ENCODE measurements at places on chromosomes 16 and 17. TPM values are rescaled to one million over a fixed set of nuclear protein-coding genes. Genes with fewer than 3 reads are reported as not detected.

LUC7L gene
- total RNA-seq, result 56.3 TPM

DNA sequence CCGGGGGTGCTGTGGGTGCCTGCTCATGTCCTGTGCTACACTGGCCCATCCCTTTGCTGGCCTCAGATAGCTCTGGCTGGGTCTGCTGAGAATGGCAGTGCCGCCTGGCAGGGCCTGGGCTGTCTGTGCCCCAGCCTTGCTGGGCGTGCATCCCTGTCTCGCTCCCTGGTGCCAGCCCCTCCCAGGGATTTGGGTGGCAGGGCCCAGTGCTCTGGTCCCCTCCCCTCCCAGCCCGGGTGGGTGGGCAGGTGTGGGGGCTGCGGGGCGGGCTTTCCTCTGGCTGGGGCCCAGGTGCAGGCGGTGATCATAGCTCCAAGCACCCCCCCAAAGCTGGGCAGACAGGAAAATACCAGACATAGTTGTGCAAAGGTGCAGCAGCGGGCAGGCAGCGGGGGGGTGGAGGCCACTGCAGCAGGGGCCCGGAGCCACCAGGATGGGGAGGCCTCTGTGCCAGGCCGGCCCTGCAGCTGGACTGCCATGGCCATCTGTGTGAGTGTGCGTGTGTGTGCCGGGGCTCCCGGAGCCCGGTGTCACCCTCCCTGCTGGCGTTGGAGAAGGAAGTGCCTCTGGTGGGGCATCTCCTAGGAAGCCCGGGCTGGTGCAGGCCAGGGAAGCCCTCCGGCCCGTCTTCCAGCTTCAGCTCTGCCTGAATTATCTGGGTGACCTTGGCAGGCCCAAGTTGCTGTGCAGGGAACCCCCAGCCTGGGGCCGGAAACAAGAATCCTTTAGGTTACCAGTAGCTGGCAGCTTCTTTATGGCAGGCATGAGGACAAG lies 7.4 kb downstream of the GLIS2 start:
- DNase-seq, result peak; percentile 55
- H3K4me1 ChIP-seq, result peaks cover 64% of the 10 kb centered on the region
- H3K27me3 ChIP-seq, result no peaks in the 10 kb centered on the region
- peak overlapping the region; percentile 91 for H3K27ac ChIP-seq
- no peak overlapping the region for H3K4me3 ChIP-seq

EPX gene
- total RNA-seq, result 0.14 TPM

DNA sequence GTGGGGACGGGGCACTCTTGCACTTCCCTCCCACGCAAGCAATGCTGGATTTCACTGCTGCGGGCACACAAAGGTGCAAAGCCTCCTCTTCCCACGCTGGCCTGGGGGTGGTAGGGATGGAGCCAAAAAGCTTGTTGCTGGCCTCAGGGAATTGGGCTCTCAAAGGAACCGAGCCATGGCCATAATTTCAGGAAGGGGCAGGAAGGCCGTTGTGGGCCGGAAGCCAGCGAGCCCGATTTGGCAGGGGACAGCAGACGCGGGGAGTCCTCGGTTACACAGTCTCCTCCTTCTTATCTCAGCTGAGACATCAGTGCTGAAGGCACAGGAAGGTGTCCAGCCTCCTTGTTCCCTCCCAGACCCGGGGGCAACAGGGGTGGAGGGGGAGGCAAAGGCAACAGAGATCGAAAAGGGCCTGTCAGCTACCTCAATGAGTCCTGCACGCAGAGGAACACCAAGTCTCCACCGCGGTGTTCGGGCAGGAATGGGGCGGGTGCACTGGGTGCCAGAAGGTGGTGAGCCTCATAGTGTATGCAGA lies 59.5 kb downstream of the SLFN11 start:
- H3K36me3 ChIP-seq, result no peaks in the 10 kb centered on the region
- no peaks in the 10 kb centered on the region for H3K27me3 ChIP-seq
- H3K4me1 ChIP-seq, result peaks cover 5% of the 10 kb centered on the region
- H3K4me3 ChIP-seq, result no peak overlapping the region
- peak overlapping the region; percentile 14 for H3K27ac ChIP-seq

- H3K27me3 ChIP-seq, result no peaks in the 10 kb centered on the region
- DNase-seq, result no peak
- H3K27ac ChIP-seq, result peak overlapping the region; percentile 67
- no peak overlapping the region for H3K4me3 ChIP-seq
These were observed 2.4 kb upstream of the CDH16 start for GRCh38 chr16:66920924-66921680.

DNA sequence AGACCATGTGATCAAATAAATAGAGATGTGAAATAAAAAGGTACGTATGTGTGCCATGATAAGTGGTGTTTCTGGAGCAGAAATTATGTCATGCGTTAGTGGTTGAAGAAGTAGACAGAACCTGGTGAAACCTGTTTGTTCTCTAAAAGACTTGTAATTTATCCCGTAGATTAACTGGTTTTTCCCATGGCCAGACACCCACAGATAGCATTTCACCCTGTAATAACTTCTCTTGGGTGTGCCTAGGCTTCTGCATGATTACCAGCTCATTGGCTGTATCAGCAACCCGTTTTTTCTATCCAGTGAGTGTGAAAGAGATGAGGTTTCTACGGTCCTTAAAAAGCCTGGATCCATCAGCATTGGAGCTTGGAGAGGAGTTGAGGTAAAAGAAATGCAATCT lies 471.3 kb downstream of the NPIPA7 start:
- no peaks in the 10 kb centered on the region for H3K4me1 ChIP-seq
- no peaks in the 10 kb centered on the region for H3K27me3 ChIP-seq
- no peak overlapping the region for H3K27ac ChIP-seq
- no peaks in the 10 kb centered on the region for H3K36me3 ChIP-seq
- DNase-seq, result no peak
- H3K4me3 ChIP-seq, result no peak overlapping the region

DNA sequence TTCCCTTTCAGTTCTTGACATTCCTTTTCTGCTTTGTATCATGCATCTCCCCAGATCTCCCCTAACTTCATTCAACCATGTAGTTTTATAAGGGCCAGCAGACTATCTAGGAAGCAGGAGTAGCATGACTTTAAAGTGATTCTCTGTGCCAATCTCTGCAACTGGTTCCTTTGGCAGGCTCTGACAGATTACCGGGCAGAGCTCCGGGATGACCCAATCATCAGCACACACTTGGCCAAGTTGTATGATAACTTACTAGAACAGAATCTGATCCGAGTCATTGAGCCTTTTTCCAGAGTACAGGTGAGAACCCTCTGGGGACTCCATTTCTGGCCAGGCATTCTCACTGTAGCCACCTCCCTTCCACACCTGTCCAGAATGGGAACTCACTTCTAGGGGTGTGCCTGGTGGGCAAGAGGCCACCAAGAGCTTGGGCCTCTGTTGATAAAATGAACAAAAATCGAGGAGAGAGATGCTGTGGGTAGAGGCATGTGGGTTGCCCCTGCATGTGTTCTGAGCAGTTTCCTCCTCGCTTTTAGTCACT lies 7.6 kb upstream of the CDK5R1 start:
- H3K4me3 ChIP-seq, result no peak overlapping the region
- H3K36me3 ChIP-seq, result peaks cover 69% of the 10 kb centered on the region
- H3K27ac ChIP-seq, result no peak overlapping the region
- peaks cover 6% of the 10 kb centered on the region for H3K4me1 ChIP-seq
- DNase-seq, result no peak
- H3K27me3 ChIP-seq, result no peaks in the 10 kb centered on the region

- H3K36me3 ChIP-seq, result no peaks in the 10 kb centered on the region
- H3K27ac ChIP-seq, result no peak within 1 kb of the TSS
- H3K4me1 ChIP-seq, result no peaks in the 10 kb centered on the region
- peaks cover 2% of the 10 kb centered on the region for H3K27me3 ChIP-seq
- peak; percentile 59 for DNase-seq
These were observed at the start of gene CALB2 for GRCh38 chr16:71358464-71358998. CALB2 (plus strand) TSS chr16:71358723; CDS start chr16:71358793, 70 bp downstream.

GRCh38 chr16:76583466-76583865 lies 306.3 kb downstream of the CNTNAP4 start:
- no peak overlapping the region for H3K27ac ChIP-seq
- peak; percentile 69 for DNase-seq
- H3K4me3 ChIP-seq, result no peak overlapping the region
- H3K36me3 ChIP-seq, result no peaks in the 10 kb centered on the region
- no peaks in the 10 kb centered on the region for H3K27me3 ChIP-seq
- H3K4me1 ChIP-seq, result no peaks in the 10 kb centered on the region

PTX4 gene
- 0.25 TPM for total RNA-seq

NUBP2 gene
- 64.2 TPM for total RNA-seq

- H3K27me3 ChIP-seq, result peaks cover 47% of the 10 kb centered on the region
- H3K4me1 ChIP-seq, result no peaks in the 10 kb centered on the region
- H3K4me3 ChIP-seq, result no peak overlapping the region
- H3K27ac ChIP-seq, result no peak overlapping the region
- no peak for DNase-seq
These were observed 7.6 kb downstream of the RUNDC3A start for GRCh38 chr17:44315760-44316731.

- peaks cover 29% of the 10 kb centered on the region for H3K36me3 ChIP-seq
- H3K4me1 ChIP-seq, result peaks cover 64% of the 10 kb centered on the region
- DNase-seq, result peak; percentile 24
- no peak overlapping the region for H3K4me3 ChIP-seq
- H3K27ac ChIP-seq, result peak overlapping the region; percentile 24
- H3K27me3 ChIP-seq, result no peaks in the 10 kb centered on the region
These were observed 9.6 kb downstream of the HIC1 start for GRCh38 chr17:2064520-2064971.

PNMT gene
- 1.9 TPM for total RNA-seq

DNA sequence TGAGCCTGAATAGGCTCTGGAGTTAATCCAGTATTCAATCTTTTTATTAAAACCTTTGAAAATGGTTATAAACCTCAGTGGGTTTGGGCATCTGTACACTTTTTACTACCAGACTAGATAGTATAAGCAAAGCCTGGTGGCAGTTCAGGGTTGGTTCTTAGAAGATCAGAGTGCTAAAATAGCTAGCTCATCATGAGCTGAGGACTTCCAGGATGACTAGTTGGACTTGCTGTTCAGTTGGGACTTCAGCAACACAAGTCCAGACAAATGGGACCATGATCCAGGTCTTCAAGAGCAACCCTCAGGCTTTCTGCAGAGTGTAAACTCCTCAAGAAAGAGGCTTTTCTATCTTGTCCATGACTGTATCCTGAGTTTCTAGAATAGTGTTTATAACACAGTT lies 1.2 kb upstream of the ZNF19 start:
- no peaks in the 10 kb centered on the region for H3K36me3 ChIP-seq
- no peaks in the 10 kb centered on the region for H3K4me1 ChIP-seq
- no peak for DNase-seq
- no peak overlapping the region for H3K4me3 ChIP-seq
- H3K27ac ChIP-seq, result no peak overlapping the region

DNA sequence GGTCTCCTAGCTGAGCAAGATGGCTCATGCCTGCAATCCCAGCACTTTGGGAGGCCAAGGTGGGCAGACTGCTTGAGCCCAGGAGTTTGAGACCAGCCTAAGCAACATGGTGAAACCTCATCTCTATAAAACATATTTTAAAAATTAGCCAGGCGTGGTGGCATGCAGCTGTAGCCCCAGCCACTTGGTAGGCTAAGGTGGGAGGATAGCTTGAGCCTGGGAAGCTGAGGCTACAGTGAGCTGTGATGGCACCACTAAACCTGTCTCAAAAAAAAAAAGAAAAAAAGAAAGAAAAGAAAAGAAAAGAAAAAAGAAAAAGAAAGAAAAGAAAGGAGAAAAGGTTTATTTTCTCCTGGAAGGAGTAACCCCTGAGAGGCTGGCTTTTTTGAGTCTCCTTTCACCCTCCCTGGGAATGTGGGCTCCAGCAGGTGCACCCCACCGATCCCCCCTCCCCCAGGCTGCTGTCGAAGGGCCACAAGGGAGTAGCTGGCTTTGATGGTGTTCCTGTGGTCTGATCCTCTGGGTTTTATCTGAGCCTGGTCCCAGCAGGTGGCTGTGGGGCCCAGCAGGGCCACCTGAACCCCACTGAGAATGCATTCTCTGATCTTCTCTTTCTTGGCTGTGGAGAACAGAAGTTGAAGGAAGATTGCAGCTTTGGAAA lies 29.9 kb upstream of the TNRC6C start:
- H3K36me3 ChIP-seq, result no peaks in the 10 kb centered on the region
- H3K4me1 ChIP-seq, result peaks cover 16% of the 10 kb centered on the region
- H3K27me3 ChIP-seq, result no peaks in the 10 kb centered on the region
- H3K27ac ChIP-seq, result no peak overlapping the region
- no peak for DNase-seq
- H3K4me3 ChIP-seq, result no peak overlapping the region

DNA sequence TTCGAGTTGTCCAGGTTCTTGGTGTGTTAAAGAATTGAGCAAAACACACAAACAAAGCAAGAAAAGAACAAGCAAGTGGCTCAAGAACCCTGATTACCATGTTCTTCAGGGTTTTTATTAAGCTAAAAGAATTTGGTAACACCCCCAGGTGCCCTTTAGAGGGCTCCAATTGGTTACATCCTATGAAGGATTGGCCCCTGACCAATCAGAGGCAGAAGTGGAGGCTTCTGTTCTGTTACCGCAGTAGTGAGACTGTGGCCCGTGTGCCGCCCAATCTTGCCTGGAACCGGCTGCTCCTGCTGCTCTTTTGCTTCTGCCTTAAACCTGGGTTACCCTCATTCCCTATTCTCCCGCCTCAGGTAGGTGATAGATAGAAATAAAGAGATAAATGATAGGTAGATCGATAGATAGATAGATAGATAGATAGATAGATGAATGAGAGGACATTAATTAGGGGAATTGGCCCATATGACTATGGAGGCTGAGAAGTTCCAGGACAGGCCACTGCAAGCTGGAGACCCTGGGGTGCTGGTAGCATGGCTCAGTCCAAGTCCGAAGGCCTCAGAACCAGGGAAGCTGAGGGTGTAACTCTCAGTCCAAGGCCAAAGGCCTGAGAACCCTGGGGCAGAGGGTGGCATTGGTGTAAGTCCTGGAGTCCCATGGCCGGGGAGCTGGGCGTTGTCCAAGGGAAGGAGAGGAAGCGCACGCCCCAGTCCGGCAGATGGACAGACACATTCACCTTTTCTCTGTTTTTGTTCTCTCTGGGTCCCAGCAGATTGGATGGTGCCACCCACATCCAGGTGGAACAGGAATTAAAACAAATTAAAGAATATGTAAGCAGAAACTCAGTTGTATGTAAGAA lies 3.5 kb upstream of the CA5A start:
- H3K27me3 ChIP-seq, result no peaks in the 10 kb centered on the region
- no peak overlapping the region for H3K27ac ChIP-seq
- no peak for DNase-seq

- no peak overlapping the region for H3K27ac ChIP-seq
- no peak overlapping the region for H3K4me3 ChIP-seq
These were observed 32.4 kb upstream of the METTL9 start for GRCh38 chr16:21566891-21567414.

GRCh38 chr17:48127371-48128051 lies 19.9 kb downstream of the SNX11 start:
- no peak overlapping the region for H3K4me3 ChIP-seq
- DNase-seq, result no peak
- no peak overlapping the region for H3K27ac ChIP-seq
- no peaks in the 10 kb centered on the region for H3K27me3 ChIP-seq
- peaks cover 5% of the 10 kb centered on the region for H3K36me3 ChIP-seq
- no peaks in the 10 kb centered on the region for H3K4me1 ChIP-seq

PRSS22 gene
- total RNA-seq, result 34.1 TPM

- peak overlapping the region; percentile 91 for H3K27ac ChIP-seq
- H3K4me1 ChIP-seq, result peaks cover 8% of the 10 kb centered on the region
- no peaks in the 10 kb centered on the region for H3K27me3 ChIP-seq
- no peak overlapping the region for H3K4me3 ChIP-seq
These were observed 12.3 kb upstream of the SPAG9 start for GRCh38 chr17:51132964-51133319.
